ENCODE measurements at places on chromosomes 12 and 14.

GRCh38 chr12:115261691-115262398, 577.9 kb upstream of the TBX3 start:
- no peak for DNase-seq

GRCh38 chr14:76953311-76953945, 75.1 kb downstream of the IRF2BPL start:
- DNase-seq: peak; percentile 73

GRCh38 chr12:34397591-34398365, 375.5 kb downstream of the ALG10 start:
- DNase-seq: no peak

DNA sequence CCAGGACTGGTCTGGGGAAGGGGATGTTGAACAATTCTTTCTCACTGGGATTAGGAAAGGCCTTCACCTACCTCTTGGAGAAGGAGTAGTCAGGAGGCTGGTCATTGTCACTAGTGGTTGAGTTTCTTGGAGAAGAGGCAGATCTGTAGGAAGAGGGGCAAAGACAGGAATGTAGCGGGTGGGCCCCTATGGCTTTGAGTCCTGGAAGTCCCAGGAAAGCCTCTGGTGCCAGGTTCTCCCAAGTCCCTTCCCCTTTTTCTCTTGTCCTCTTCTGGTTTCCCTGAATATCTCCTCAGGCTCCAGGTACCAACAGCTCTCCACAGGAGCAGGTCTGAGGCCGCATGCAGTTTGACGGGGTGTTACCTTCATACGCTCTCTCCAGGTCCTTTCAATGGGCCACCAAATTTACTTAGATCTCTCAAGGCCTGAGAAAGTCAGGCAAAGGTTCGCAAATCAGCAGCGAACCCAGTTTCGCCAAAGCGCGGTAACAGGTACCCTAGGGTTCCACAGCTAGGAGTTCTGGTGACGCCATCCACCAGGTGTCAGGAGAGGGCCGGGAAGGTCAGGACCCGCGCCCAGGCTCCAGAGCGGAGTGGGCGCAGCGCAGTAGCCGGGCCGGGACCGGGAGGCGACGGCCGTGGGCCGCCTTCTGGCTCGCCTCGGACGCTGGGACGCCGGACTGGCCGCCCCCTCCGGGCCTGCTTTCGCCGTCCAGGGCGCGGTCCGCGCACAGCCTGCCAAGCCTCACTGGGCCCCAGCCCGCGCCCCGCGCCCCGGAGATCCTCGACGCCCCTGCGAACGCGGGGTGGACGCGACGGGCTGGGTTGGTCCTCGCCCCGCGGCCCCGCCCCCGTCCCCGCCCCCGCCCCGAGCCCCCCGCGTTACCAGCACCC, 795 bp downstream of the SMAGP start:
- DNase-seq: no peak

GRCh38 chr12:48969160-48969771, 2.3 kb downstream of the WNT10B start:
- DNase-seq: no peak

DNA sequence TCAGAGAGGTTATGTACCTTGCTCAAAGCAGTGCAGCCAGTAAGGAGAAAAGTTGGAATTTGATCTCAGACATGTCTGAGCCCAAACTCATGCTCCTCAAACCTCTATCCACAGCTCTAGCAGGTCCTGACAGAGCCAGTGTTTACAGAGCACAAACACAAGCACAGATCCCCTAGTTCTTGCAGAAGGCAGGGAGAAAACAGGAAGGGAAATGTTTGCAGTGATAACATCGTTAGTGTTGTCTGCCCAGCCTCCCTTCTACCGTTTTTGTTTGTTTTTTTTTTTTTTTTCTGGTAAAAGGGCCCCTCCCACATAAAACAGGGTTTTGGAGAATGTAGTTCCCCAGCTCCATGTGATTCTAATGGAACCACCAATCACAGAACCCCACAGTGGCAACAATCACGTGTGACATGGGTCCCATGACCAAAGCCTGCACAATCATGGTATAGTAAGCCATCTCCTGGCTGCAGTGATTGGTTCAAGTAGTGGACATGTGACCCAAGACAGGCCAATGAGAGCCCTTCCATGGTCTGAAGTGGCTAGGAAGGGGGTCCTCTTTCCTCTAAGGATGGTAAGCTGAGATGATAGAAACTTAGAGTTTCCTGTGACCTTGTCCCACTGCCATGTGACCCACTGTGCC, 513.4 kb downstream of the MED13L start:
- DNase-seq: no peak

DNA sequence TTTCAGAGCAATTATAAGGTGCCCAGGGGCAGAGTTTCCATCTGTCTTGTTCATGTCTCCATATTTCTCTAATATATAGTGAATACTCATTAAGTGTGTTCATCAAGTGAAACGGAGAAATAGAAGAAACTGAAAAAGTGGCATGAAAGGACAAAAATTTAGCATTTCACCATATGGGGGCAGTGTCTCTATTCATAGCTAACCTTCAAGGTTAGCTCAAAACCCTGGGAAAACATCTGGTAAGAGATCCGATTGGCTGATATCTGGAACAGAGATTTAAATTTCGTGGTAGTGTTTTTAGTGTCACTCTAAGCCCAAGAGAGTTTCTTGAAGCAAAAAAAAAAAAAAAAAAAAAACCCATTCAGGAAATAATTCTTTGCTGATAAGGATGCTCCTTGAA, 367.5 kb downstream of the DAD1 start:
- no peak for DNase-seq

GRCh38 chr14:59245809-59246295, 57.4 kb downstream of the DAAM1 start:
- no peak for DNase-seq

GRCh38 chr12:70919176-70919575, 1.4 kb downstream of the PTPRR start:
- DNase-seq: no peak

DNA sequence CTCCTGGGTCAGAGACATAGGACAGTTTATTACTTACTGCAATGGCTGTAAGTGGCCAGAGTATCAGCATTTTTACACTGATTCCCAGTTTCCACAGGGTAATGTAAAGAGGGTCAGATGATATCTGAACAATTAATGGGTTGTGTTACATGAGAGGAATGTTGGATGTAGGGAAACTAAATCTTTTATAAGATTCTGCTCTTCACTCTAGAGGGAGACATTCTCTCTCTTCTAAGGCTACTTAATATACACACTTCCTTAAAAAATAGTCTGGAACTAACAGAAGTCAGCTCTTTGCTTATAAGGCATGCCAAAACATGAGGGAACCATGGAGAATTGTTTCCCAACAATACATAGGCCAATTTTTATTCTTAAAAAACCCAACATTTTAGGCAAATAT, 389.8 kb downstream of the ETNK1 start:
- DNase-seq: no peak

DNA sequence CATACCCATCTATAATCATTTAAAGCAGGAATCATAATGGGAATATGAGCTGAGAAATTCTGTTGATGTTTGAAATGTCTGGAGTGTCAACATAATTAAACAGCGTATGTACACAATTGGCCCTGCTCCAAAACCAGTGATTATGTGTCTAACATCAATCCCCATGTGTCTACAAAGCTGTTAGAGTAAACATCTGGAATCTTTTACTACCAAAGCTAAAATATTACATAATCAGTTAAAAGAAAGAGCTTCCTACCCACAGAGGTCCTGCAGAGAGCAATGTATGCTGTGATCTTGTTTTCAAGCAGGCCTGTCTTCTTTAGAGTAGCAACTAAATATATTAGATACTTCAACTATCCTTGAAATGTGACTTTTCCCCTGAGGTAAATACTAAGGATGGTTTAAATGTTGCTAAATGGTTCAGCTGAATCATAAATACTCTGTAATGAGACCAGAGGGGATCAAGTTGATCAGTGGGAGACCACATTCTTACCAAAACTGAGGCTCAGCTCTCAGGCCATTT, 74.3 kb downstream of the RASSF8 start:
- no peak for DNase-seq

- no peak for DNase-seq
These were observed 85.4 kb upstream of the TMEM260 start for GRCh38 chr14:56494167-56494566.

GRCh38 chr12:71949646-71950045, 11.0 kb downstream of the TPH2 start:
- DNase-seq: no peak

- no peak for DNase-seq
These were observed 126.9 kb downstream of the TTC8 start for GRCh38 chr14:88951370-88951769.

DNA sequence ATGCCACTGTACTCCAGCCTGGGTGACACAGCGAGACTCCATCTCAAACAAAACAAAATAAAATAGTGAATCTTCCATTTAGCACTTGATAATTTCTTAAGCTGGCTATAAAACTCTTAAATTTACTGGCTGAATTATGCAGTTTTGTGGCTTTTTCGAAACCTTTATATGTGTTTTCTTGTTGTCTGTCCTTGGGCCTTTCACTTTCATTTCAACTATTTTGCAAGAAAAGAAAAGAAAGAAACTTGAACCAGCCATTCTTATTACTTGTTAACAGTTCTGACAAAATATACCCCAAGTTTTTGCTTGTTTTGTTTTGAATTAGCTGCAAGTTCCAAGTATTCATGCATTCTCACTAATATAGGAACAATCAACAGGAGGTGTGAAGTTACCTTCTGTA, 42.8 kb downstream of the PRICKLE1 start:
- DNase-seq: no peak

DNA sequence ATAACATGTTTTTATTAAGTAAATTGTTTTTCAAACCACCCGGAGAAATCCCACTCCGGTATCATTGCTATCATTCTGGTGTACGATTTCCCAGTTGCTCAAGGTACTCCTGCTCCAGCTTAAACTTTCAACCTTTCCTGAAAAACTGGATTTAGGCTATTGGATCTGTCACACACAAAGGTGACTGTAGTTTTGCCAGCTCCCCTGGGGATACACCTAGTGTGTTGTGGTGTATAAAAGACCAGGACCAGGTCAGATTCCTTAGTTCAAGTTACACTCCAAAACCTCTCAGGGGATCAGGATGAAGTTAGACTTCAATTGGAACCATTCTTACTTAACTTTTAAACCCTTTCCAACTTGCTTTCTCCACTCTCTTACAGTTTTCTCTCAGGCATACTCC, 303.9 kb downstream of the NOVA1 start:
- DNase-seq: no peak

- DNase-seq: no peak
These were observed 436.2 kb upstream of the FLRT2 start for GRCh38 chr14:85093631-85094330.
